HFFc6 (cell line): ENCODE measurements at places on chromosomes 12 and 14.

DNA sequence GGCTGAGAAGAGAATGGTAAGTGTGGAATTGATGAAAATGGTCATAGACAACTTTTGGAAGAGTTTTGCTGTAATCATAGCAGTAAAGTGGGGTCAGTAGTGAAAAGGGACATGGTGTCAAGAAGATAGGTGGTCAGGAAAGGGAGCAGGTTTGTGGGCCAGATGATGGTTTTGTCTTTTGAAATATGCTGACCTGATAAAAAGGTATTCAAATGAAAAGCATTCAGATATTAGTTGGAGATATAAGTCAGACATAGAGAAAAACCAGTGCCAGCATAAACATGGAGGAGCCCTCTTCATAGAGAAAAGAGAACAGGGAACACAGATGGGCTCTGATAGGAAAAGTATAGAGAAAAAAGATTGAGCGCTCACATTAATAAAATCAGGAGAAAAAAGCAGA lies 518.3 kb downstream of the NRXN3 start:
- DNase-seq: no peak

DNA sequence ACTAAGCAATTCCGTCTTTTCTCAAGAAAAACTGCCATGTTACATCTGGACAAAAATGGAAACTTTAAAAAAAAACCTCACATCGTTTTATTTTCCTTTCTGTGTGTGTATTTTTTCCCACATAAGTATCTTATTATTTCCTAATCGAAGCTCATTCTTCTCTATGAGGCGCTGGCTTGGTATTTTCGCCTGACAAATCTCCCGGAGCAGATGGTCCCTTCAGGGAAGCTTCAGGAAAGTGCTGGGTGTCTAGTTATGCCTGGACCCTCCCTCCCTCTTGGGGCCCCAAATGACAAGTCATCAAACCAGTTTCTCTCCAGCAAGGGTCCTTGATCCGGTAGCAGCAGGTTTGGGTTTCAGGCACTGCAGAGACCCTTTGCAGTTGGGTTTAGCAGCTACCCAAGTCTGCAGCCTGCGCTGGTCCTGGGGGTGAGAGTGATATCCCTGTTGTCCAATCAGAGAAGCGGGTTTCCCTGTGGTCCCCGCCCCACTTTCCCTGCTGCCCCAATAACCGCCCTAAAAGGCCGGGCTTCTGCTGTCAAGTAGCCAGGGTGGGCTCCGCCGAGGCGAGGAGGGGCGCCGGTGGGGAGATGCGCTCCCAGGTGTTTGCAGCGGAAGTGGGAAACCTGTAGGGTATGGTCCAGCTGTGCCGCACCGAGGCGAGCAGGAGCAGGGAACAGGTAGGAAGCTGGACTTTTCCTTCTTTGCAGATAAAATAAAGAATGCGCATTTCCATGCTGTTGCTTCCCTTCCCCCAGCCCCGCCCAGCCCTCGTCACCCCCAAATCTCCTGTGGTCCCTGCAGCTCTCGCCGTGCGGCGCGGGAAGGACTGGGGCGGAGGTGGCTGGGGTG lies at the start of gene CNTN1:
Gene CNTN1 (plus strand): TSS at position 527 of the 852 bp plus-strand sequence.
- DNase-seq: no peak

- DNase-seq: no peak
Measured at GRCh38 chr12:42631513-42631912, 42.0 kb upstream of the PRICKLE1 start.

- DNase-seq: no peak
Measured at GRCh38 chr12:20555771-20556170, 139.4 kb upstream of the SLCO1C1 start.

GRCh38 chr14:55212634-55213033 lies 21.2 kb upstream of the DLGAP5 start:
- no peak for DNase-seq

GRCh38 chr14:85187521-85187920 lies 342.4 kb upstream of the FLRT2 start:
- DNase-seq: no peak

- DNase-seq: no peak
Measured at GRCh38 chr14:94330857-94331256, 7.7 kb upstream of the SERPINA6 start.

GRCh38 chr12:19236656-19237055 lies 107.1 kb downstream of the PLEKHA5 start:
- no peak for DNase-seq

DNA sequence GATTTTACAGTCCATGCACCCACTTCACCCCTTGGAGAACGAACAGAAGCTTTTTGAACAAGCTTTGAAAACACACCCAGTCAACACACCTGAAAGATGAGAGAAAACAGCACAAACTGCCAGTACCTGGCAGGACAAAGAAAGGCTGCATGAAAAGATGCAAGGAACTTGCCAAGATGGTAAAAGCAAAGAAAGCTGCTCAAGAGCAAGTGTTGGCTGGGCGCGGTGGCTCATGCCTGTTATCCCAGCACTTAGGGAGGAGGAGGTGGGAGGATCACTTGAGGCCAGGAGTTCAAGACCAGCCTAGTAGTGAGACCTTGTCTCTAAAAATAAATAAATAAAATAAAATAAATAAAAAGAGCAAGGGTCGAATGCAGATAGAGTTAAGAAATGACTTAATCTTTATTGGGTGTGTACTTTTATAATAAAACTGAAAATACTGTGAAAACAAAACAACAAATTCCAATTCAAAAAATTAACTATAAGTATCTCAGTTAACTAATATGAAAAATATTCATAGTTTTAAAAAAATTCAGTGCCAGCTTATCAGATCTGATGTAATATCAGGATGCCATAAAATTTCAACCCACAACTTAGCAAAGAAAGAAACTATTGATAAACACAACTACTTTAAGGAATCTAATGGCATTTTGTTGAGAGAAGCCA lies 59.2 kb downstream of the HECTD4 start:
- no peak for DNase-seq

DNA sequence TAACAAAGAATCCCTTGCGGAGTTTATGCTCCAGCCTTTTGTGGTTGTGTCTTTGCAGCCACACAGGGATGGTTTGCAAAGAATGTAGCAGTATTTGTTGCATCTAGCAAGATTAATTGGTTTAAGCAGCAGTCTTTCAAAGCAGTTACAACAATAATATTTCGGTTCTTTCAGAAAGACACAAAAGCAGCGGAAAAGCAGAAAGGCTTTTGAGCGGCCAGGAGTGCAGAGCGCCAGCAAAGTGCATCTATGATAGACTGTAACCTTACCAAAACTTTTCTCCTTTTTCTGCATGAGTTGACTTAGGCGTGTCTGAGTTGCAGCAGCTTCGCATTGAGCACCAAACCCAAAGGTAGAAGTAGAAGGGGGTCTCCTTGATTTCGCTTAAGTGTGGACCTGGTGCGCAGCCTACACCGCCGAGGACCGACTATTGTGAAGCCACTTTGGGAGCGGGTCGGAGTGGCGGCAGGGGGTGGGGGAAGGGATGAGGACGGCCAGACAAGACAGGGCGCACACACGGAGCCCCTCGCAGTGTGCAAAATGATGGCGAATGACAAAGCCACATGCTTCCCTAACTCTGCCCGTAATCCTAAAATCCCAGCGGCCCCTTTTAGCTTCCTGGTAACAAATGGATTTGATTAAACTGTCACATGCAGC lies 1.2 kb downstream of the LMO3 start:
- DNase-seq: no peak

- no peak for DNase-seq
Measured at GRCh38 chr12:92854344-92854743, 74.8 kb downstream of the EEA1 start.

GRCh38 chr12:91633734-91634357 lies 451.2 kb upstream of the DCN start:
- DNase-seq: no peak

GRCh38 chr14:99479906-99480869 lies at the start of gene SETD3:
Gene SETD3, minus strand, starts transcription at chr14:99480859. Its CDS starts 15,054 bp downstream, at chr14:99465805.
- DNase-seq: peak; percentile 63

- DNase-seq: no peak
Measured at GRCh38 chr14:23694085-23694948, 58.2 kb downstream of the DHRS2 start.

GRCh38 chr12:58681730-58682129 lies 238.6 kb downstream of the LRIG3 start:
- DNase-seq: no peak

GRCh38 chr14:20516921-20517320 lies 11.6 kb downstream of the RNASE10 start:
- peak; percentile 34 for DNase-seq

DNA sequence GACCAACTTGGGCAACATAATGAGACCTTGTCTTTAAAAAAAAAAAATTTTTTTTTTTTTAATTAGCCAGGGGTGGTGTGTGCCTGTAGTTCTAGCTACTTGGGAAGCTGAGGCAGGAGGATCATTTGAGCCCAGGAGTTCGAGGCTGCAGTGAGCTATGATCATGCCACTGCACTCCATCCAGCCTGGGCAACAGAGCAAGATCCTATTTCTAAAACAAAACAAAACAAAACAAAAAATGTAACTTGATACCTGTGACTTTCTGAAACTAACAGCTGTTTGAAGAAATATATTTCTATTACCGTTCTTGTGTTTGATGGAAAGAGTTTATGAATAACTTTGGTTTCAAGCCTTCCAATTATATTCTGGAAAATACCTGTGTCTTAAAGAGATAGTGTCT lies 1.7 kb upstream of the ACACB start:
- DNase-seq: no peak

GRCh38 chr14:103164779-103165178 lies 41.5 kb downstream of the TNFAIP2 start:
- DNase-seq: no peak

DNA sequence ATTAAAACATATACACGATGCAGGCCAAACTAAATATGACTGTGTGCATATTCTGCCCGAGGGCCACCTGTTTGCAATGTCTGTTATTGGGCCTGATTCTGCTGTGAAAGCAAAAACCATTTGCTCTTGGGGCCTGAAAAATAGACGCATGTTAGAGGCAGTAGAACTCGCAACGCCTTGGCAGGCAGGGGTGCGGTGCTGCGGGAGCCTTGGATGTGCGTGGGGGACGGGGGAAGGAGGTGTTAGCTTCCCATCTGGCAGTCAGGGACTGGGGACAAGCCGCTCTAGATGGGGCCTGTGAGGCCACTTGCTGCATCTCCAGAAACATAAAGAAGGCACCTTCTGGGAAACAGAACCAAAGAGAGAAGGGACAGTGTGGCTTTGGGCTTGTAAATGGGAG lies 216.3 kb downstream of the PHETA1 start:
- no peak for DNase-seq

DNA sequence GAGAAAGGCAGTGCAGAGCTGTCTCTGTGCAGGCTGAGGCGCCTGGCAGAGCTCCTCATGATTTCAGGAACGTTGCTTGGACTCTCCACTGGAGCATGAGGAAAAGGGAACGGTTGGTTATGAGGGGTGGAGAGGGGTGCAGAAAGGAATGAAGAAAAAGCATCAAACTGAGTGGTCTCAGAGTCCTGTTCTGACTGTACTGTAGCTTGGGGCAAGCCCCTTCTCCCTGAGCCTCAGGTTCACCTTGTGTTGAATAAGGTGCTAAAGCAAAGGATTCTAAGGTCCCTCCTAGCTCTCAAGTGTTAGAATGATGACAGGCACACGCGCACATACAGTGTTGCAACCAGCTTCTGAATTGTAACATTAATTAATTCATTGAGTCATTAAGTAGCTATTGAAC lies 125.2 kb upstream of the PARP11 start:
- DNase-seq: no peak

DNA sequence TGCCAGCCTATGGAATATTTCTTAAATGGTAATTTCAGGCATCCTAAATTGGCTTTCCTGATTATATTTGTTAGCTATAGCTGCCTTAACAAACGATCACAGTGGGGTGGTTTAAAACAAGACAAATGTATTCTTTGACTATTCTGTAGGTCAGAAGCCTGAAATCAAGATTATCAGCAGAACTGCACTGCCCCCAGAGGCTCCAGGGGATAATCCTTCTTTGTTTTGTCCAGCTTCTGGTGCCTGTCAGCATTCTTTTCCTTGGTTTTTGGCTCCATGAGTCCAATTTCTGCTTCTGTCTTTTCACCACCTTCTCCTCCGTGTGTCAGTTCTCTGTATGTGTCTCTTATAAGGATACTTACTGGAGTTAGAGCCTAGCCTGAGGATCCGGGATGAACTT lies 1282.2 kb upstream of the USP15 start:
- DNase-seq: no peak

- no peak for DNase-seq
Measured at GRCh38 chr12:40681148-40681547, 11.1 kb upstream of the CNTN1 start.

- DNase-seq: peak; percentile 33
Measured at GRCh38 chr14:54730156-54730961, 163.4 kb downstream of the SAMD4A start.

DNA sequence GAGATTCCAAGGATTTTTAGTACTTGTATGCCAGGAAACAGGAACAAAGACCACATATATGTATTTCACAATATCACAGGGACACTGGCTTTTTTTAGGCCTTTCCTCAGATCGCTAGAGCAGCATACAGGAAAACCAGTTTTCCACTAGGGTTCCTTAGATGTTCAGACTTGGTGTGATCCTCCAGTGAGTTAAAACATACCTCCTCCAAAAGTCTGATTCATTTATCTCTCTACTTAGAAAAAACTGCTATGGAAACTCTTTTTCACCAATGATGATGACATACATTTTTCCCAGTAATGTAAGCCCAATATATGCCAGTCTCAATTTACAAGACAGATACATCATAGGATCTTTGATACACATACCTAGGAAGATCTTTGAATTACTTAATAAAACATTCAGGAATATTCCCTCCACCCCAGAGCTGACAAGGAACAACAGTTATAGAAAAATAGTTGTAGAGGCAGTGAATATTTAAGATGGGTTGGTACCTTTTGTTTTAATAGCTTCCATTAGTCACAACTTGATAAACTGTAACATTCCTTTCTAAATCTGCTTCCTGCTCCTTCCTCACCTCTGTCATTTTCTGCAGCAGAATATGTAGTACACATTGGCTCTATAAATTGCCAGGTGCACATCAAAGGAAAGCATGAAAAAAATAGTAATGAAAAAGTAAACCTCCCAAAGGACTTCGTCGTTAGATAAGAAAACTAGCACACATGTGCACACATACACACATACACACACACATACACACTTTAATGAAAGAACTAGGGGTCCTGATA lies 27.5 kb downstream of the BCAT1 start:
- DNase-seq: peak; percentile 74

- DNase-seq: peak; percentile 96
Measured at GRCh38 chr12:114933428-114934160, 249.6 kb upstream of the TBX3 start.

- DNase-seq: no peak
Measured at GRCh38 chr12:55642669-55643068, 6.0 kb downstream of the OR10P1 start.

DNA sequence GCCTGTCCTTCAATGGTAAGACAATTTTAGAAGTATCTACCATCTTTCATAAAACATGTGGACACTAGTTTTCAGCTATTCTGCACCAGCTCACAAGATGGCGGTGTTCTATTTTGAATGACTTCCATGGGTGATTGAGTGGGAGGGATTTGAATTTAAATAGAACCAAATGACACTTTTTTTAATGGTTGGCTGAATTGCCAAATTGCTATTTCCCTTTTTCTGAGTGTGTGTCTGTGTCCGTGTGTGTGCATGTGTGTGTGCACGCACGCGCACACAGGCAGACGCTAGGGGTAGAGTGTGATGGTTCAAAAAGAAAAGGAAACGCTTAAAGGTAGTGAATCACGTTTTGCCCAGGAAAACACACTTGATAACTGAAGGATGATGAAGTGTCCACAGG lies 362.6 kb downstream of the DAD1 start:
- DNase-seq: peak; percentile 18
